CD4-positive, alpha-beta T cell (primary cell): ENCODE measurements at places on chromosomes 4 and X.

DNA sequence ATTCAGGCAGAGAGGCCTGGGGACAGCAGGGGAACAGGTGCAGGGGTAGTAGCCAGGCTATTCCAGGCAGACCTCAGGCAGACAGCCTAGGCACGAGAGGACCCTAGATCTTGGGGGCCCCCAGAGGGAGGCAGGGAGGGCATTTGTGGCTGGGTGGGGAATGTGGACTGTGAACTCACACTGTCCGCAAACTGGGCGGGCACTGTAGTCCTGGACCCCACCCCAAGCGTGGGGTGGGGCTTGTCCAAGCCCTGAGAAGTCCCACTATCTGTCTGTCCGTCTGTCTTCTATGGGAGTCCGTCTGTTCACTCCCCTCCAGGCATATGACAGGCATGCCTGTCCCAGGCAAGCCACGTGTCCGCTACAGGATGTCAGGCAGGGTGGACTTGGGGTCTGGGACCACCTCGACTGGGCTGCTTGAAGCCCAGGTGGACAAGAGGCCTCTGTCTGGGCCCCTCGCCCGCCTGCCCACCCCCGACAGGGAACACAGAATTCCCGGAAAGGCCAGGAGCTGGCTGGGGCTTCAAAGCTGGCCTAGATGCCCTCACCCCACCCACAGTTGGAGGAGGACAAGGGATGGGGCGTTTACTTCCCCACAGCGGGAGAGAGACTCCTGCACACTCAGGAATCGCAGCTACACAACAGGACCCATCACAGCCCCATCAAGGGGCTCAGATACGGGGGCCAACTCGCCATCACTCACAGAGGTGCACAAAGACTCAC lies at the start of gene SLC38A5:
SLC38A5 (minus strand) TSS at position 151 of the 723 bp plus-strand sequence. CDS start 2,336 bp downstream, outside the sequence.
- DNase-seq, result no peak

DNA sequence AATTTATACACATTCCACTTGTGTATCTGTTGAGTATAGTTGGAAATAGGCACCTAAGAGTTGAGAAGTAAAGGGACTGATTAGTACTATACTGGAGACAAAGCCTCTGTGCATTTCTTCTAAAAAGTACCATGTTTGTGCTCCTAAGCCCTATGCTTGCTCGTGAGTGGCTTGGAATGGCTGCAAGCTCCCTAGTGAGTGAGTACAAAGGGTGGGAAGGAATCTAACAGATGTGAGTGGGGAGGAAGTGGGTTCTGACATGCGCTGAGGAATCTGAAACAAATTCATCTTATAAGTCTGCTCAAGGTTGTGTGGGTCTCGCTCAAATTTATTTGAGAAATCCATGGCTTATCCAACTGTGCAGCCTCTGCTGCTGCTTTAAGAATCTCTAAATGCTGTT lies 13.3 kb downstream of the SPCS3 start:
- no peak for DNase-seq

DNA sequence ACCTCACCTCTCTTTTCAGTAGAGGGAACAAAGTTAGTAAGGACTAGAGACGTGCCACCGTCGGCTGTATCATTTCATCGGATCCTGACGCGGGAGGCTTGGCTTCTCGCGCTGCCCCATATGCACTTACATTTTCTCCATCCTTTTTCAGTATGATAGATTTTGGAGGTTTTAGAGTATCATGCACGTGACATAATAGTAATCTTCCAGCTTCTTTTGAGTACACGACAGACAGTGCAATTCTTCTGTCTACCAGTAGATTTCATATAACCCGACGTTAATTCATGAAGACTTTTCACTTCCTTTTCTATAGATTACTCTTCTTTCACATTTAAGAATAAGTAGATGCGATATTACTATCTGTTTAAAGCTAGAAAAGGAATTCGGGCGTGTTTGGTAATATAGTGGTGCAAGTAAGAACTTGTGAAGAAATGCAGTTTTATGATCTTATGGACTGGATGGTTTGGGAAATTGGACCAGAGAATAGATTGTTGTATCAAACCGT lies 1.0 kb downstream of the CDS1 start:
- DNase-seq, result no peak

- no peak for DNase-seq
Observed at GRCh38 chr4:115437739-115438138, 324.3 kb upstream of the NDST4 start.

DNA sequence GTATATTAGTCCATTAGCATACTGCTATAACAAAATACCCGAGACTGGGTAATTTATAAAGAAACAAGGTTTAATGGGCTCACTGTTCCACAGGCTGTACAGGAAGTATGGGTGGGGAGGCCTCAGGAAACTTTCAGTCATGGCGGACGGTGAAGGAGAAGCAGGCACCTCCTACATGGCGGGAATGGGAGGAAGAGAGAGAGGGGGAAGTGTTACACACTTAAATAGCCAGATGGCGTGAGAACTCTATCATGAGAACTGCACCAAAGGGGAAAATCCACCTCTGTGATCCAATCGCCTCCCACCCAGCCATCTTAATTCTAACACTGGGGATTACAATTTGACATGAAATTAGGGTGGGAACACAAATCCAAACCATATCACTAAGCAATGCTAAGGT lies 98.9 kb upstream of the SH3RF1 start:
- no peak for DNase-seq

DNA sequence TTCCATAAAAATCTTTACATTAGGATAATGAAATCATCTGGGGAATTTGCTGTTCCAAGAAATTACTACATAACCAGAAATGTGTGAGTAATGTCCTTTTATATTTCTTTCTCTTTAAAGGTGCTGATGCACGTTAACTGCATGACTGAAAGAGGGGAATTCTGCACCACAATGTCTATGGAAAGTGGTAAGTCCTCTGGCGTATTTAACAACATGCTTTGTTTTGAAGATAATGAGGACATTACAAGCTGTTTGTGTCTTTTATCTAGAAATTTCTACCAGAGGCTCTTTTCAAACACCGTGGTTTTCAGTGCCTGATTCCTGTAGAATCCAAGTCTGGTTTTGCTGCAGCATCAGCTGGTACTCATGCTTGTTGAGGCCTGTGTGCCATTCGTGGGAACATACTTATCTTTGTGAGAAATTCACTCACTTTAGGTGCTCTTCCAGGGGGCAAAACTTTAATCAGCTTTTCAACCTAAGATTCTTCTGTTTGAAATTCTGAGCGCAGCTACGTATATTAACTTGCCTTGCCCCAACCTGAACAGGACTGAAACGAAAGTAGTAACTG lies 257.2 kb downstream of the PDHA2 start:
- DNase-seq, result no peak

DNA sequence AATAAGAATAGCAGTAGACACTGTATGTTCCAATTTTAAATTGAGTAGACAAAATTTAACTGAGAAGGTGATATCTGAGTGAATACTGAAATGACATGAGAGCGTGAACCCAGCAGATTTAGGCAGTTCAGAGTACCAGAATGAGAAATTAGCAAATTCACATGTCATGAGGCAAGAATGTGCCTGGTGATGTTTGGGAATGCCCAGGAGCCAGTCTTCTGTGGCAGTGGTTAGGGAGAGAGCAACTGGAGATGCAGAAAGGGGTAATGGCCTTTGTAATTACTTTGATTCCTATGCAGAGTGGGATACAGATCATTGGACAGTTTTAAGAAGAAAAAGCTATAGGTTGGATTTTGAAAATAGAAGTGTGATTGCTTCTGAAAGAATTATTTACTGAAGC lies 621.9 kb downstream of the TECRL start:
- no peak for DNase-seq
